Osteoblast (primary cell): ENCODE measurements at places on chromosomes 5 and 9. TPM values are rescaled to one million over a fixed set of nuclear protein-coding genes. Genes with fewer than 3 reads are reported as not detected.

- DNase-seq: no peak
These were observed 58.6 kb downstream of the ENC1 start for GRCh38 chr5:74581988-74582365.

GRCh38 chr9:130450344-130451003 is 5.7 kb downstream of the ASS1 start:
- DNase-seq: no peak

NRARP gene
- under 0.01 TPM in 2 replicates for total RNA-seq

DNA sequence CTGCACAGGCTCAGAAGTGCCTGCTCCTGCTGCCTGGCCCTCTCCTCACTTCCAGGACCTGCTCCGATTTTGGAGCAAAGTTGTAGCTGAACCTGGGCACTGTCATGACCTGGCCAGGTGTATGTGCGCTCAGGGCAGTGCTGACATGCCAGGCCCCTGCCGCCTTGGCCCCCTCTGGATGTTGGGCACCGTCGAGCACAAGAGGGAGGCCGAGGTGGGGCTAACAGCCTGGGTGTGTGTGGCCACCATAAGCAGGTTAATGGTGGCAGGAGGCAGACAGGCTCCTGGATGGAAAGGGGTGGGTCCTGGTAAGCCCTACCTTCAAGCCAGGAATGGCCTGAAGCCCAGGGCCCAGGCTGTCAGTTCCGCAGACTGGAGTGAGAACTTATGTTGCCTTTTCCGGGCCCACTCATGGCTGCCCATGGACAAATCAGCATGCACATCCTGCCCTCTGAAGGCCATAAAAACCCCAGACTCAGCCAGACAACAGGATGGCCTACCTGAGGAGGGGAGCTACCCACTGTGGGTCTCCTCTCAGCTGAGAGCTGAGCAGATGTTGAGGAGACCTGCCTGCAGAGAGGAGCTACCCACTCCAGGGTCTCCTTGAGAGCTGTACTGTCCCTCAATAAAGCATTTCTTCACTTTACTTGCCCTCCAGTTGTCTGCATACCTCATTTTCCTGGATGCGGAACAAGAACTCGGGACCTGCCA is 66.2 kb downstream of the NACC2 start:
- DNase-seq: no peak

DNA sequence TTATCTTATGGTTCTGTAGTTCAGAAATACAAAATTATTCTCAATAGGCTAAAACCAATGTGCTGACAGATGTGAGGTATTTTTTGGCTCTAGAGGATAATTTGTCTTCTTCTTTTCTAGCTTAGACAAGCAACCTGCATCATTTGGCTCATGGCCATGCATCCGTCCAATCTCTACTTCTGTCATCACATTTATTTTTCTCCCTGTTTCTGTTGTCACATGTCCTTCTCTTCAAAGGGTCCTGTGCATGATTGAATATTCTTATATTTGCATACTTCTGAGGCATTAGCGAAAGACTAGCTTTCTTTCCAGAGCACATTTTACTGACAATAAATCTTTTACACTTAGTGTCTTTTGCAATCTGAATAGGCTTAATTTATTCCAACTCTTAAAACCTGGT is 564.7 kb downstream of the CDH10 start:
- no peak for DNase-seq

DNA sequence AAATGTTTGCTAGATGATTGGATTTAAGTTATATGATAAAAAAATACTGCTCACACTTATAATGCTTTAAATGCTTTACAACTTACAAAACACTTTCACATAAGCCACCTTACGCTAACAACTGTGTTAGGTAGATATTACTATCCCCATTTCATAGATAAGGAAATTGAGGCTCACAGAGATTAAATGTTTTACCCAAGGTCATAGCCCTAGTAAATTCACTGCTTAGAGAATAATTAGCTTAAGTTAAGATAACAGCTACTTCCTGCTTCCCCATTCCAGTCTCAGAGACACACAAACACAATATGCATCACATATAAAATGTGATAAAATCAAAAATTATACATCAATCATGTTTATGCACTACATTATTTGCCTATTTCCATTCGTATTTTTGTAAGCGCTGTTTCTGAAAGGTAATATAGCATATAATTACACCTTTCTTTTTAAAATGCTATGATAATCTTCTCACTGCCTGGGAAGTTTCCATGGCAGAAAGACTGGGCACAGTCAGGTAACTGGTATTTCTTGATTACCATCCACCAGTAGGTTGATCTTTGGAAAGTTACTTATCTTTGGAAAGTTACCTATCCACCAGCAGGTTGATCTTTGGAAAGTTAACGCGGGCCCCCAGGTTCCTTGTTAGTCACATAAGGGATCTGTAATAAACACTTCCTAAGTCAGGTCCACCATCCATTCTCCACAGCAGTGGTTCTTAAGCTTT is 101.1 kb downstream of the NFIB start:
- DNase-seq: no peak

- no peak for DNase-seq
These were observed 593.2 kb upstream of the CLINT1 start for GRCh38 chr5:158451993-158452672.

DMRT2 gene
- not detected in 2 replicates for total RNA-seq

SPOCK1 gene
- total RNA-seq: 221 and 231 TPM in 2 replicates

C9orf50 gene
- under 0.01 and 0.36 TPM in 2 replicates for total RNA-seq

- DNase-seq: no peak
These were observed 15.3 kb downstream of the ALDH1A1 start for GRCh38 chr9:72937545-72937944.

GRCh38 chr9:96844040-96844439 is 10.3 kb downstream of the ZNF782 start:
- DNase-seq: no peak

- DNase-seq: no peak
These were observed 224.5 kb downstream of the BNC2 start for GRCh38 chr9:16645970-16646369.

TMEM252 gene
- total RNA-seq: not detected in 2 replicates

DNA sequence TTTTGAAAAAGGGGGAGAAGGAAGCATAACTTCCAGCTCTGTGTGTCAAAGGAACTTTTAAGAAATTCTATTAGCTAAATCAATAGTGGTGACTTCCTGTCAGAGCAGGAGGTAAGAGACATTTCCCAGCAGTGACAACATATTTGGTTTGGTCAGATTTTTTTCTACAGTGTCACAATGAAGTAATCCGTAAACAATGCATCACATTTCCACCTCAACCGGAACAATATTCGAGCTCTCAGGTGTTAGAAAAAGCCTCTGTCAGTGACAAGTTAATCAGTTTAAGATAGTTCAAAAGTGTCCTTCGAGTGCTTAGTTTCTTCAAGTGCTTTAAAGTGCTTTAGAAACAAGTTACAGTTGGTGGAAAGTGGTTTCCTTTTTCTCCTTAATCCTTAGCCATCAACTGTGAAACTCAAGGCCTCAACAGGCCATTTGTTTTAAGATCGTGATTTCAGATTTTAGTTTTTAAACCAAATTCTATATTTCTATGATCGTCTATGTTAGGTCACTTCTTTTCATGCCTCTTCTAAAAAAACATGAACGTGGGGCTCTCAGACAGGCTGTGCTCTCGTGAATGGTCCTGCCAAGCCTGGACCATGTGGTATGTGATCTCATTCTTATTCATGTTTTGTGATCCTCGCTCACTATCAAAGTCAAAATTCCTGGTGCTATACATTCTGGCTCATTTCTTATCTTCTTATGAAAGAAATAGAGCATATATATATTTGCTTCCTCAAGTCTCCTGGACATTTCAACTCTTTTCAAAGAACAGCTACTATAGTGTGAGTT is 181.9 kb upstream of the HMHB1 start:
- peak; percentile 73 for DNase-seq

DNA sequence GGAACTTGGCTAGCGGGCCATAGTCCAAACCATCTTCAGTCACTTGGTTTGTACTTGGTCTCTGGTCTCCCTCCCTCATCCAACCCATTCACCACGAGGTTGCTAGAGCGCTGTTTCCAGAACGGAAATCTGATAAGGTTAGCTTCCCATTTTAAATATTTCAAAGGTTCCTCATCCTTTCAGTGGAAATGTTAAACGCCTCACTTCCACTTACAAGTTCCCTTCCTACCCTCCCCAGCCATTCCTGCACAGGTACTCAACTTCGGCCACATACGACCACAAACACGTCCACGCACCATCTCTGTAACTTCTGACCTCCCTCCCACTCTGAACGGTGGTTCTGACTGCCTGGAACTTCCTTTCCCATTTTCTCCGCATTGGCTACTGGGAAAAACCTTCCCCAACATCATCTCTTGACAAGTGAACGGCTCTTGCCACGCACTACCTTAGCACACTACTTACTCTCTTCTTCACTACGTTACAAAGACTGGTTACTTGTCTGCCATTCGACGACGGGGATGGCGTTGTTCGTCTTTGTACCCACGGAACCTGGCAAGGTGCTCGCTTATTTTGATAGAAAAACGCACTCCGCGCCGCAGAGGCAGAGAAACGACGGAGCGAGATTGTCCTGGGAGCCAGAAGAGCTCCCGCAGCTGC is 629 bp downstream of the CCNH start:
- DNase-seq: peak; percentile 22

GRCh38 chr5:39108987-39109386 is 34.8 kb upstream of the RICTOR start:
- no peak for DNase-seq

DNA sequence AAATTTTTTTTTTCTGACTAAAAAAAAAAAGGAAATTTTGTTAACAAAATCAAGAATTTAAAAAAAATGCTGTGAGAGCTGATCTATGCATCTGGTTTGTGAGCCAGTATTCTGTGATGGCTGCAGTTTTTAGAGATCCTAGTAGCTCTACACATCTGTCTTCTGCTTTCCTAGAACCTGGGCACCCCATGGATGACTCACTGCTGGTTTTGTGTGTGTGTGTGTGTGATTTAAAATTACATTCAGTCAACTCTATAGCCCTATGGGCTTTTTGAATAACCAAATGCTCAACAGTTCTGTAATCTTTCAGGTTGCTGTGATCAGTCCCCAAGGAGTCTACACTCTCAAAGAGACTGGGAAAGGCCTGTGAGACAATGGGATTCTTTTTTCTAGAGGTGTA is 2.5 kb upstream of the PSMD5 start:
- DNase-seq: no peak

COL15A1 gene
- 8.0 and 29.3 TPM in 2 replicates for total RNA-seq

- no peak for DNase-seq
These were observed 417.3 kb downstream of the RAB3C start for GRCh38 chr5:59000211-59000610.

GRCh38 chr9:134318481-134318891 is 7.8 kb upstream of the RXRA start:
- DNase-seq: peak; percentile 88

GRCh38 chr5:2173151-2173834 is 290.6 kb upstream of the IRX4 start:
- DNase-seq: no peak

GRCh38 chr5:19862711-19863110 is 125.3 kb downstream of the CDH18 start:
- DNase-seq: no peak

PTTG1 gene
- total RNA-seq: 29.8 and 41.3 TPM in 2 replicates

DNA sequence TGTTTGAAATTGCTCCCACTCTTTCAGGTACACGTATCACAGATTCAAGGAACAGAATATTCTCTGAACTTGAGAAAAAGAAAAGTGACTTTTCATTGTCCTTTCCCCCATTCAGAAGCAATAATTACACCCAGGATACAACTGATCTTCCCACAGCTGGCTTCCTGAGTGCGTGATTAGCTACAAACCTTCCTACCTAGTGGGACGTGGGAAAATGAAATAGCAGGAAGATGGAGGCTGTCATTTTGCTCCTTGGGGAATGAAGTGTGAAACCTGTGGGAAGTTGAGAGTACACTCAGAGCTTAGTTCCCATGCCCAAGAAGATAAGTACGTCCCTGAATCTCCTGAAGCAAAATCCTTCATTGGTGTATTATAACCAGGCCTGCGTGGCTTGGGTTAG is 2.6 kb downstream of the TAS2R1 start:
- no peak for DNase-seq
